ENCODE measurements at places on chromosomes 1 and 21.
A peak's percentile ranks its signal among the peaks of the same experiment; 100 is the strongest.

GRCh38 chr1:165497069-165498013, 46.5 kb upstream of the LRRC52 start:
- no peak for DNase-seq

GRCh38 chr1:205792961-205793673, 17.8 kb upstream of the RAB29 start:
- no peak for DNase-seq

GRCh38 chr1:38028105-38028591, 15.6 kb downstream of the UTP11 start:
- no peak for DNase-seq

GRCh38 chr1:39632682-39633417, 6.6 kb downstream of the HEYL start:
- DNase-seq = no peak

GRCh38 chr1:86155051-86155806, 1.3 kb downstream of the COL24A1 start:
- no peak for DNase-seq

GRCh38 chr1:84171481-84171880, 27.4 kb downstream of the PRKACB start:
- DNase-seq = no peak

GRCh38 chr1:36514501-36514900, 31.8 kb upstream of the CSF3R start:
- no peak for DNase-seq

GRCh38 chr21:41156142-41156541, 11.8 kb upstream of the BACE2 start:
- no peak for DNase-seq

- no peak for DNase-seq
Measured at GRCh38 chr1:31937300-31938183, 626 bp downstream of the PTP4A2 start.

GRCh38 chr1:31435471-31436409, 22.7 kb downstream of the SERINC2 start:
- no peak for DNase-seq

DNA sequence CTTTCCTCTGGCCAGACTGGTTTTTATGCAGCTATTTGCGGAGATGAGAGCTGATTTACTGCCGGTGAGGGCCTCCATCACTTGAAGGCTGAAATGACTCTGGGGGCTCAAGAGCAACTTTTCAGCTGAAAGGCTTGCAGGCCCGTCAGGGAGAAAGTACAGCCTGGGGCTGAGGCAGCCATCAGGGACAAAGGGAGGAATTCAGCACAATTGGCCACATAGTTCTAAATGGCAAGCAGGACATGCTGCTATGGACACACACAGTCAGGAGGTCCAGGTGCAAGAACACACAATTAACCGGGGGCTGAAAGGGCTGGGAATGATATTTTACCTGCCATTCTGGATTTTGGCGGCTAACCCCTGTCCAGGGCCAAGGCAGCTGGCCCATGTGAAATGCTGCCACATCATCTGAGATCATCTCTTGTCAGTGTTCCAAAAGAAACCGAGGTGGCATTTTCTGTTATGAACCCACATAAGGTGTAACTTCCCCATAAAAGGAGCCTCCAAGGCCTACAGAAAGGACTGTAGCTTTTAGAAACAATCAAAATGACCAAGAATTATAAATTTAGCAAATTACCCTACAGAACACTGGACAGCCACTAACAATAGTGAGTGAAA, 58.2 kb downstream of the LMX1A start:
- no peak for DNase-seq

GRCh38 chr21:44711327-44712202, at the start of gene TSPEAR:
Gene TSPEAR, minus strand, starts transcription at chr21:44711572. Its CDS starts 58 bp downstream, at chr21:44711514.
- peak; percentile 58 for DNase-seq

DNA sequence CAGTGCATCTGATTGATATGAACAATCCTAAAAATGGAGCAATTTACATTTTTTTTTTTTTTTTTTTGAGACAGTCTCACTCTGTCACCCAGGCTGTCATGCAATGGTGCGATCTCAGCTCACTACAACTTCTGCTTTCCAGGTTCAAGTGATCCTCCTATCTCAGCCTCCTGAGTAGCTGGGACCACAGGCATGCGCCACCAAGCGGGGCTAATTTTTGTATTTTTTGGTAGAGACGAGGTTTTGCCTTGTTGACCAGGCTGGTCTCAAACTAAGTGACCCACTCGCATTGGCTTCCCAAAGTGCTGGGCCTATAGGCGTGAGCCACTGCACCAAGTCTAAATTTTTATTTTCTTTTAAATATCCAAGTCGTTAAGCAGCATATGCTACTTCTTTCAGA, 109.0 kb downstream of the FAF1 start:
- DNase-seq = no peak

DNA sequence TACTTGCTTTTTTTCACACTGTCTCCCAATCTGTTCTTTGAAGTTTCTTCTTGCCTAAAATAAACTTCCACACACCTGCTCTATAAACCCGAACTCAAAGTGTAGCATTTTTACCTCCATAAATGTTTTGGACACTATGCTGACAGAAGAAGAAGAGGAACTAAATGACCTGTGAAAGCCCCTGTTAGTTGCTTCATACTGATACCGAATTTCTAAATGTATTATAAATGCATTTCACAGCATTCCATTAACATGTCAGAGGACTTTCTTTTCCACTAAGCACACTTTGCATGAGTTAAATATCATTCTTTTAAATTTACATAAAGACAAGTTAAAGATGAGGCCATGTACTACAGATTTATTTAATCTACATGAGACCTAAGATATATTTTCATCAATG, 281.0 kb downstream of the SMYD3 start:
- no peak for DNase-seq

GRCh38 chr1:161402446-161402845, 34.8 kb upstream of the CFAP126 start:
- no peak for DNase-seq

DNA sequence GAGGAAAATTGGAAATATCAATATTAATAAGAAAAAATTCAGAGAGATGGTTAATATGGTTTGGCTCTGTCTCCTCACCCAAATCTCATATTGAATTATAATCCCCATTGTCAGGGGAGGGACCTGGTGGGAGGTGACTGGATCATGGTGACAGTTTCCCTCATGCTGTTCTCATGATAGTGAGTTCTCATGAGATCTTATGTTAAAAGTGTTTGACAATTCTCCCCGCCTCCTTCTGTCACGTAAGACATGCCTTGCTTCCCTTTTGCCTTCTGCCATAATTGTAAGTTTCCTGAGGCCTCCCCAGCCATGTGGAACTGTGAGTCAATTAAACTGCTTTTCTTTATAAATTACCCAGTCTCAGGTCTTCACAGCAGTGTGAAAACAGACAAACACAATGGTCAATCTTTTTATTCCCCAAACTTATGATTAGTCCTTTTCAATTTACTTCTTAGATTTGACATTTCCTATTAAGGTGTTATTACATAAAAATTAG, 11.0 kb downstream of the EGLN1 start:
- DNase-seq = no peak

DNA sequence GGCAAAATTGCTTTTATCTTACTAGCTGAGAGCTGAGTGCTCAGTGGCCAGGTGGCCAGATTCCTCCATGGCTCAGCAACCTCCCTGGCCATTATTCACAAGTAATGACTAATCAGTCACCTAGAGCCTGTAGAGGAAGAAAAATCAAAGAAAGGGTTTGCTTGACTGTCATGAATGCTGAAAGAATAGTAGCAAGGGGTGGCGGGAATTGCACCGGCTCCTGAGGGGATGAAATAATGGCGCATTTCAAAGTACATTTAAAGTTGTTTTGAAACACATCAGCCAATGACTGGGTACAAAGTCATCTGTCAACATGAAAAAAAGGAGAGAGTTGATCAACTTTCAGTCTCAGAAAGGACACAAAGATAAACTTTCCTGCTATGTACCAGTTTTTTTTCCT, 99.5 kb downstream of the OMA1 start:
- DNase-seq = no peak

DNA sequence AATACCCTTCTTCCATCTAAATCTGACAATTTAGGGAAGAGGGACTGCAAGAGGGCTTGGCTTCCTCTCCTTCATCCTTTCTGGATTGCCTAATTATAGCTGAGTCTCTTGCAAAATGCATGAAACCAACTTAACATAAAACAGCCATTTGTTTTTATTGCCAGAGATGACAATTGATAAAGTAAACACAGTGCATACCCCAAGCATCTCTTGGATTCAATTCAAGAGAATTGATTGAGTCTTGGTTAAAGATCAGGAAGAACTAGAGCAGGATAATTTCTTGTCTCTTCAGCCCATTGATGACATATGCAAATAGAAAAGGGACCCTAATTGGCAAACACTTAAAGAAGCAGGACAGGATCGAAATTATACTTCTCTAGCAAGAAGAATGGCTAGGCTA, 617.1 kb upstream of the PTBP2 start:
- DNase-seq = no peak

- DNase-seq = no peak
Measured at GRCh38 chr1:157703981-157704380, 3.4 kb upstream of the FCRL3 start.

DNA sequence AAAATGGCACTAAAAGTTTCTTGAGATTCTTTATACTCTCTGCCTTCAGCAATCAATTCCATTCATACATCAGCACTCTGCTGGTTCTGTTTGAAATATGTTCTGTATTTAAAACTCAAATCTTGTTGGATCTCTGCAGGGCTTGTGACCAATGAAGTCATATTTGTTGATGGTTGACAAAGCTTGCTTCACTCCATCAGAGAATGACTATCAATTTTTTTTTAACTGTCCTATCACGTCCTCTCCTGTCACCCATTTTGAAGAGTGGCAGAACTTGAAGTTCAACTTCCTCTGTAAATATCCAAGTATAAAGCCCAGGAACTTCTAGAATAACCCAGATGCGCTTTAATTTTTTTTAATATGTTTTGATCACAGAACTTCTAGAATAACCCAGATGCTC, 10.9 kb downstream of the PRDX6 start:
- DNase-seq = no peak

DNA sequence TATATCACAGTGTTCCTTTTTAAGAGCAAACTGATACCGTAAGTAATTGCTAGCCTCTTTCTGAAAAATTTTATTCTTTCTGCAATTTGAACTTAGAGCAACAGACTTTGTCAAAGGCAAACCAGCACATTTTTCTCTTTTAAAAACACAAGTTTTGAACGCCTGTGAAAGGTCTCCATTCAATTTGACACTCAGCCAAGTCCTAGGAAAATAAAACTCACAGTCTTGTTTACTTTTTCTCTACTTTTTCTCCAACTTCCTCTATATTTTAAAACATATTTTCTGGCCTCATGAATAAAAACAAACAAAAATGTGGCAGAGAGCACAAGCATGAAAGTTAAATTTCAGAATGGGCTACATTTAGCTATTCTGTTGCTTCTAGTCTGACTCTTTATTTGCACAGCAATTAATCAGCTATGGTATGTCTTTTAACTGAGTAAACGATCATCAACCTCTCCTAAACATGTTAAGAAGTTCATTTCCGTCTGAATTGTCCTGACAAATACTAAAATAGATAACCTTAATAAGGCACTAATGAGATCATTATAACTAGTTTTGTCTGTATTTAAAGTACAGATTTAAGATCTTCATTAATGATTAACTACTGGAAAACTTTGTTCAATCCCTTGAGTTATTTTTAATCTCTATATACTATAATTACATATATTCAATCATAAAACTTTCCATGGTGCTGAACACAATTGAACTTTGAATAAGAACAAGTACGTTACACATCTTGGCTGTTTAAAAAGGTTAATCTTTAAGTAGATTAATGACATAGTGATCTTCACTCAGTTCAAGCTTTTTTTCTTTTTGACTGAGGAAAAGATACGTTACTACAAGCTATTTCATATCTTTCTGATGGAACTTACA, 550.6 kb downstream of the PTBP2 start:
- no peak for DNase-seq

DNA sequence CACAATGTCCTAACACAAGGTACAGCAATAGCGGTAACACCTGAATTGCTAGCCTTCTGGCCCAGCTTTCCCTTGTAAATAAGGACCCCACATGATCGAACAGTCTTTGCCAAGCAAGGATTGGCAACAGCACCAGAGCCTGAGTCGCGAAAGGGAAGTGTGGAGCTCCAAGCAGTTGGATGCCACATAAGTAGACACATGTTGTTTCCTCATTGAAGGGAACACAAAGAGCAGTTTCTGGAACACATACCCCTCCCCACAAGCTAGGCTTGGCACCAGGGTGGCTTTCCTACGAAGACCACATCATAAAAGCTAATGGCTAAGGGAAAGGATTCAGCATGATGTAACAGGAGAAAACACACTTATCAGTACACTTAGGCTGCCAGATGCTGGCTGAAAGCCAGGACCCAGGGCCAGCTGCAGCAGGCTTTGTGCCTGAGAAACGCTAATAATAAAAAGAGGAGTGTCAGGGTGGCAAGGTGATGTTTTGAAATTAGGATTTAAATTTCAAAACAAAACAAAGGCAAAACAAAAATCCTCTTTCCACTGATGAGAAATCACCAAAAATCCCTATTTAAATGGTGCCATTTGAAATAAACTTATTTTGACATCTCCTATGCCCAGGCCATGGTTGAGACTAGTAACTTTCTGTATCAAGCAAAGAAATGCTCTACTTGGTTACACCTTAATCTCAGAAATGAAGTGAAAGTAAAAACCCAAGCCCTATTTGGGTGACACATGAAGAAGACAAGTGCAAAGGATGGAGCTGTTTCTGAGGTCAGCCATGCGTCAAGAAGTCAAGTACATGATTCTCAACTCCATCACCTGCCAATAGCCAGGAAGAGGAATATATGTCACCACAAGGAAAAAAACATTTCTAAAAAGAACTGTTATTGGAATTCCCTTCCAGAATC, 11.9 kb upstream of the CPLANE2 start:
- DNase-seq = peak; percentile 91

- DNase-seq = no peak
Measured at GRCh38 chr1:205923651-205924459, 19.4 kb downstream of the SLC26A9 start.

GRCh38 chr1:46705408-46705807, 13.5 kb downstream of the EFCAB14 start:
- DNase-seq = no peak

DNA sequence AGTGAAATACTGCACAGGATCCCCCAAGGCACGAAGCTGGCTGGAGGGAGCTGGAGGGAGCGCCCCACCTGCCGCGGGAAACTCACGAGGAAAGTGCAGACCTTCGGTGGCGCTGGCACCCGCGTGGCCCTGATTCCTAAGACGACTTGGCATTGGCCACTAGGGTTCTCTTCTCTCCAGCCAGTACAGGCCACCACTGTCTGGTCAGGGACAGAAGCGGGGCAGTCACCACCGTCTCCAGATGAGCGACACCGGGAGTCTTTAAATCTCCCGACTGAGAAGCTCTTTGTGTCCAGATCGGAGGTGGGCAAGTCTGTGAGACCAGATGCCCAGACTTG, 19.2 kb upstream of the CHIA start:
- no peak for DNase-seq

DNA sequence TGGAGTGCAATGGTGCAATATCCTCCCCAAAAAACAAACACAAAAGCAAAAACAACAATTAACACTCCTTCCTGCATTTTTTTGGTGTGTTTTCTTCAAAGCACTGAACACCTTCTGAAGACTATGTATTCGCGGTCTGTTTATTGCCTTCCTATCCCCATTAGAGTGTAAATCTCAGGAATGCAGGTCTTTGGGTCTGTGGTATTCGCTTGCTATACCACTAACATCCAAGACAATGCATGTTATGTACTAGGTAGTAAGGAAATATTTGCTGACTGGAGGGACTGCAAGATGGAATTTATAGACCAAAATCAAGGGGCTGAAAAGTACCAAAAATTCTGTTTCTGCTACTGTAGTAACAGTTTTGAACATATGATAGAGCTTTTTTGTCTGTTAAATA, 299.4 kb downstream of the RYR2 start:
- DNase-seq = no peak

Measured in LNCaP clone FGC (cell line).